ENCODE measurements at places on chromosomes 1 and 21.

- no peak for DNase-seq
Observed at GRCh38 chr1:204074274-204075138, 1.6 kb downstream of the SOX13 start.

DNA sequence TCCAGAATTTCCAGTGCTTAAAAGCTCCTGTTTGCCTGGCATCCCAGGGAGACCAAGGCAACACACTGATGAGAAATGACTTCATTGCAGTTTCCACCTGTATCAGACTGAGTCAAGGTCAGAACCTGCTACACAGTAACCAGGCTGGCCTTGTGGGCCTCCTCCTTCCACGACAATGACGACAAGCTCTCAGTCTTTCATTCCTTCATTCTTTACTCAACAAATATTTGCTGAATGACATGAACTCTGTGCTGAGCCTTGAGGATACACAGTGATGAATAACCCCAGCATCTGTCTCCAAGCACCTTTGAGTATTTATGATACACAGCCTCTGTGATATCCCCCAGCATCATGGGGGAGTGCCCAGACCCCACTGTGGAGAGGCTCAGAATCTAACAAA, 8.9 kb upstream of the LCE5A start:
- DNase-seq, result no peak

GRCh38 chr1:2275796-2276536, 47.8 kb downstream of the SKI start:
- DNase-seq, result no peak

GRCh38 chr21:38989745-38990423, 184.2 kb downstream of the ETS2 start:
- no peak for DNase-seq

GRCh38 chr1:23555270-23555985, 3.9 kb downstream of the ID3 start:
- no peak for DNase-seq

GRCh38 chr1:203128716-203129500, 1.4 kb downstream of the ADORA1 start:
- DNase-seq, result no peak

DNA sequence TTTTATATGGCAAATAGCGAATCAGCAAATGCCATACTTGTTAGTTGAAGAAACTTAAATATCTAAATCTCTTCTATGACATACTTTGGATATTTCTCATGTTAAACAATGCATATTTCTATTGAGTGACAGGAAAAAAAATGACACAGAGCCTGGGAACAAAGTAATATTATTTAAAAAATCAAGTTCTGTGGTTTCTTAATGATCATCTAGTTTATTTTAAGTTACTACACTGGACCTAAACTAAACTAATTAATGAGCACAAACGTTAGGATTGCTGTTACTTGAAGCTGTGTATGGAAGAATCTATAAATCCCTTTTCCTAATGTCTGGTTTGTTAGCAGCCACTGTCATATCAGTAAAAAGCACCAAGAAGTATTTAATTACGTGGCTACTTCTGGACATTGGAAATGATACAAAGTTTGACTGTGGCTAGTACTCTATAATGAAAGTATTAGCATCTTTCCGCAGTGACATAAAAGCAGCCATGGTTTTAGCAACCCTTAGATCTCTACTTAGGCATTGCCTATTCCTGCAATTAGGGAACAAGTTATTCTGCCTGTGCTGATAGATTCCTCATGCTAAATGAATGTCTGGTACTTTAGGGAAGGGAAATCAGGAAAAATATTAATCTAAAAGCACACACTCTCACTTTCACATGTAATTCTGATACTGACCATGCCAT, 981.7 kb upstream of the B3GALT2 start:
- no peak for DNase-seq

GRCh38 chr1:31755197-31755611, 8.9 kb downstream of the ADGRB2 start:
- no peak for DNase-seq

DNA sequence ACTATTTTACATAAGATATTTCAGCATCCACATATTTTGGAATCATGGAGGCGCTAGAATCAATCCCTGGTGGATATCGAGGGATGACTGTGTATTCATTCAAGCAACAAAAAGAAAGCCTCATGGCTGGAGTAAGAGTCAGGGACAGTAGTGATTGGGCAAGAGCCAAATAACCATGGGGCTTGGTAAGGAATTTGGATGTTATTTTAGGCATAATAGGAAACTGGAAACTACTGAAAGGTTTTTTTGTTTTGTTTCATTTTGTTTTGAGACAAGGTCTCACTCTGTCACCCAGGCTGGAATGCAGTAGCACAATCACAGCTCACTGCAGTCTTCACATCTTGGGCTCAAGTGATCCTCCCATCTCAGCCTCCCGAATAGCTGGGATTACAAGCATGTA, 33.8 kb upstream of the EYA3 start:
- DNase-seq, result no peak

GRCh38 chr1:158998781-158999161, 10.9 kb upstream of the IFI16 start:
- DNase-seq, result peak; percentile 65

DNA sequence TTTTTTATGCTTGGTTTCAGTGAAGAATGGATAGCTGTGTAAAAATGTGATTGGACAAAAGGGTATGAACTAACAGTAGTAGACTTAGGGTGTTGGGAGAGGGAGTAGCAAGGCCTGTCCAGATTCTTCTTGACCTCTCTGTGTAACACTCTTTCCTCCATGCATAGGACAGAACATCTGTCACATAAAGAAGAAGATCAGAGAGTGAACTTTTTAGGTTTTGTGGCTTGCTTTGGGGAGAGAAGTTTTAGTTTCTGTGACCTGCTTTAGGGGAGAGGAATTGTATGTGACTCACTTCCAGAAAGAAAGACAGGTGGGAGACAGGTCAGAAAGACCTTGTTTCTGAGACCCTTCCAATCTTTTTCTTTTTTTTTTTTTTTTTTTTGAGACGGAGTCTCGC, 27.3 kb upstream of the LRRC52 start:
- no peak for DNase-seq

DNA sequence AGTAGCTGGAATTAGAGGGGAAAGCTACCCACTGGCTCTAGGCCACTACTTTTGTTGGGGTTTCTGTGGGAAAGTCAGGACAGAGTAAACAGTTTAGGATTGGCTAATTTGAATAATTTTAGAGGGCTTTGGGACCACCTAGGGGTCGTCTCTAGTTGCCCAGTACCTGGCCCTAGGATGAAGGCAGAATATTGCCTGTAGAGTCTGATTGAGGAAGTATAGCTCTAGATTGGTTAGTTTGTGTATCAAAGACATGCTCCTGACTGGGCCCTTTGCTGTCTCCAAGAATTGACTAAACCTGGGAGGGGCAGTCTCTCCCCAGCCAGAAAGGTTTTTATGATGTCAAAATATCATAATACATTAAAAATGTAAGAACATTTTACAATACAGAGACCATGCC, 142.0 kb downstream of the POU2F1 start:
- DNase-seq, result no peak

- no peak for DNase-seq
Observed at GRCh38 chr21:26093122-26093521, 77.4 kb downstream of the APP start.

- DNase-seq, result no peak
Observed at GRCh38 chr1:114341856-114342255, 169.1 kb downstream of the TRIM33 start.

- DNase-seq, result no peak
Observed at GRCh38 chr1:238649200-238649599, 737.2 kb upstream of the CHRM3 start.

- DNase-seq, result no peak
Observed at GRCh38 chr1:39333296-39333695, 128.8 kb downstream of the MACF1 start.

- no peak for DNase-seq
Observed at GRCh38 chr1:53362851-53363642, 35.2 kb upstream of the LRP8 start.

- DNase-seq, result no peak
Observed at GRCh38 chr1:37174876-37175275, 140.6 kb upstream of the GRIK3 start.

DNA sequence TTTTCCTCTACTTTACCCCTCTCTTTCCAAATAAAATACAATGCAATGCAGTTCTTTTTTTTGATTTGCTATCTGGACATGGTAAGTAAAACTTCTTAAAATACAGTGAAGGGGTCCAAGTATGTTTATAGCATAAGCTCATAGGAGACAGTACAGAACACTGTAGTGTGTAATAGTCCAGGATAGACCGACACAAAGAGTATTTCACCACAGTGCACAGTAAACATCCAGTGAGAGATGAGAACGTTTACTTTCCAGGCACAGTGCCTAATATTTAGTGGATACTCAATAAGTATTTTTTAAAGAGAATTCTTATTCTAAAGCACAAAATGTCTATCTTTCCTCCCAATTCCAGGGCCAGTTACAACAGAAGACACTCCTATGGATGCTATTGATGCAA, 14.9 kb downstream of the MIA3 start:
- DNase-seq, result no peak

GRCh38 chr21:37700641-37701202, 215.5 kb downstream of the KCNJ6 start:
- DNase-seq, result no peak

DNA sequence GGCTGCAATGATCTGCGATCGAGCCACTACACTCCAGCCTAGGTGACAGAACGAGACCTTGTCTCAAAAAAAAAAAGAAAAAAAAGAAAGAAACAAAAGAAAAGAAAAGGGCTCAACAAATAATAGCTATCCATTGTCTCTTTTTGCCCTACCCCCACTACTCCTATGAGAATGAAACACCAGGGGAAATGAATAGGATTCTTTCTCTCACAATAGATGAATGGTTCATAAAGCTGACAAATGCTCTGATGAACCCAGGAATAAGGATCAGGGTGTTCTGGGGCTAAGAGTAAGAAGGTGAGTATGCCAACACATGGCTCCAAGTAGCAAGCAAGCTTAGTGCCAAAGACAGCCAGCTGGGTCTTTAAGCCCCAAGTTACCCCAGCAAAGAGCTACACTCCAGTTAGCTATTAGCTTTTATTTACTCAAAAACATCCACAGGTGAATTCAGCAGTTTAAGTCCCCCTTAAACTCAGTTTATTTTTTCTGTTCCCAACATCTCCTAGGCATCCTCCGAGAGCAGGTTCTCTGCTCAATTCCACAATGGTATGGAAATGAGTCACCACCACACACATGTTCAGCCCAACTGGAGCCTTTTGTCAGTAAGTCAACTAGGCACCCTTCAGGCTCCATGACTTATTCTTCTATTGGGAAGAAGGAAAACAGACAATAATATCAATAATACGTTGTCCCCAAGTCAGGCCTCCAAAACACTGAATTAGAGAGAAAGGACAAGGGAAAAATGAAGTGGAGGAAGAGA, 4.2 kb downstream of the ADORA3 start:
- no peak for DNase-seq

DNA sequence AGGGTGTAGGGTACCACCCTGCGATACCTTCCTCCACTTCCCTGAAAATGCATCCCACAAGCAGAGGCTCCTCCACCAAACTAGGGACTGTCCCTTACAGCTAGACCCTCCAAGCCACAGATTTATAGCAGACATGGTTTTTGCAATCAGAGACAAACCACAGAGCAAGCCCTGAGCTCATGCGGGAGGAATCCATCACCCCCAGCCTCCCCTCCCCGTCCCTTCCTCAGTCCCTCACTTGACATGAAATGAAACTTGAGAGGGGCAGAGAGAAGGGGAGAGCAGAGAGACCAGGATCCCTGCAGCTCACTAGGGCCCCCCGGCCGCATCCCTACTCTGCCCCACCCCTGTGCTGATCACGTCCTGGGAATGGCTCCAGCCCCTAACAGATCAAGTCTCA, 94.9 kb downstream of the MRPL37 start:
- DNase-seq, result no peak

GRCh38 chr1:236734141-236734765, 48.0 kb downstream of the ACTN2 start:
- DNase-seq, result no peak

DNA sequence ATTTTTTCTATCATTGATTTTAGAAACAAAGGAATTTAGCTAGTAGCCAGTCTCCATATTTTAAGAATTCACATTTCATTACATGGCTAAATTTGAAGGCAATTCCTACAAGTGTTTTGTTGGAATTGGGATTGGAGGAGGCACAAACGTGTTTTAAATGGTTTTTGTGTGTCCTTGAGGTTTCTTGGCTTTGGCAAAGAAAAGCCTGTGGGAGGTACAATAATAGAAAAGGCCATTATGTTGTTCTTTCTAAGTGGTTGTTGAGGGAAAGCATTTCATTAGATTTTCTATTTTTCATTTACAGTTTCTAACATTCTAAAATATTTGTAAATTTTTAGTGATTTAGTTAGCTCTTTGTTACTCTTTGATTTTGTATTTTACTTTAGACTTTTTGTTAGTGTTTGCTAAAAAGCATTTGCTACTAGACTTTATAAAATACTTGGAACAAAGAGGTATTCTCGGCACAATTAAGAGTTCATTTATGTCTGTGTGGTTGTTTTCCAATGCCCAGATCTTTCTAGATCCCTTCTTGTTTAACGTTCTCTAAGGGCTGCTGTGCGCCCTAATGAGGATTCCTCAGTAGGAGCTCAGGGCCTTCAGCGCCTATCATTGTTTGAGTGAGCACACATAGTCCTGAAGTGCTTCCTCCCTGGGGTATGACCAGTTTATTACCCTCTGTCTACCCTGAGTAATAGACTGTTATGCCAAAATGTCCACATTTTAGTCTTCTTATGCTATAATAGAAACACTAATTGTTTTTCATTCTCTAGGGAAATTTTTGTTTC, 70.0 kb upstream of the KIAA1614 start:
- no peak for DNase-seq

- no peak for DNase-seq
Observed at GRCh38 chr1:167089939-167090313, 251 bp downstream of the GPA33 start.

GRCh38 chr1:83583351-83584014, 415.4 kb downstream of the TTLL7 start:
- DNase-seq, result peak; percentile 29

DNA sequence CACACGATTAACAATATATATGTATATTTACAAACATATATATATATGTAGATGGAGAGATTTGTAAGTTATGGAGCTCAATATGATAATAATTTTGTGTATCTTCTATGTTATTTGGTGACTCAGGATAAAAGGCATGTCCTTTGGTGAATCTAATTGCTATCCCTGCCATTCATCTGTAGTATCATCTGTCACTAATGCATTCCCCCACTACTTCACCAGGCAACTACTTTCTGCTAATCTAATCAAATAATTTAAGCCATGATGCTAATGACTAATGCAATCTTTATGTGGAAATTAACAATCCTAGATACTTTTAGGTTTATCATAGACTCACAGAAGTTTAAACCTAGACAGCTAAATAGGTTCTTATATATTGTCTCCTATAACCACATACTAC, 1074.5 kb downstream of the PLA2G4A start:
- DNase-seq, result no peak

GRCh38 chr1:55888685-55889317, 673.6 kb upstream of the USP24 start:
- DNase-seq, result no peak

- DNase-seq, result no peak
Observed at GRCh38 chr1:238710697-238711096, 675.7 kb upstream of the CHRM3 start.

- no peak for DNase-seq
Observed at GRCh38 chr1:211359876-211360275, 33.2 kb downstream of the TRAF5 start.

Measured in CD4-positive, alpha-beta T cell treated with Interferon alpha-2 for 1 hour (primary cell).